ENCODE measurements at places on chromosomes 2 and 18. TPM values are rescaled to one million over a fixed set of nuclear protein-coding genes. Genes with fewer than 3 reads are reported as not detected.

Gene IL1F10
- total RNA-seq: not detected

Gene NUP35
- total RNA-seq: 18.2 TPM

Gene TGFA
- total RNA-seq: 9.1 TPM

Gene TMEM37
- total RNA-seq: 23.8 TPM

Gene GATA6
- total RNA-seq: 32.2 TPM

Gene PLB1
- total RNA-seq: 4.2 TPM

Gene COL4A3
- 46.4 TPM for total RNA-seq

Gene ZNF521
- total RNA-seq: 25.0 TPM

Gene PARD6G
- 6.5 TPM for total RNA-seq

Gene GALR1
- total RNA-seq: 0.06 TPM

Gene CXCR4
- total RNA-seq: 45.2 TPM
